Ovary (tissue), 10 donors: ENCODE measurements at places on chromosomes 11 and 22. TPM values are rescaled to one million over a fixed set of nuclear protein-coding genes. Genes with fewer than 3 reads are reported as not detected.

Gene P2RY6
- 0.76 TPM for total RNA-seq

DNA sequence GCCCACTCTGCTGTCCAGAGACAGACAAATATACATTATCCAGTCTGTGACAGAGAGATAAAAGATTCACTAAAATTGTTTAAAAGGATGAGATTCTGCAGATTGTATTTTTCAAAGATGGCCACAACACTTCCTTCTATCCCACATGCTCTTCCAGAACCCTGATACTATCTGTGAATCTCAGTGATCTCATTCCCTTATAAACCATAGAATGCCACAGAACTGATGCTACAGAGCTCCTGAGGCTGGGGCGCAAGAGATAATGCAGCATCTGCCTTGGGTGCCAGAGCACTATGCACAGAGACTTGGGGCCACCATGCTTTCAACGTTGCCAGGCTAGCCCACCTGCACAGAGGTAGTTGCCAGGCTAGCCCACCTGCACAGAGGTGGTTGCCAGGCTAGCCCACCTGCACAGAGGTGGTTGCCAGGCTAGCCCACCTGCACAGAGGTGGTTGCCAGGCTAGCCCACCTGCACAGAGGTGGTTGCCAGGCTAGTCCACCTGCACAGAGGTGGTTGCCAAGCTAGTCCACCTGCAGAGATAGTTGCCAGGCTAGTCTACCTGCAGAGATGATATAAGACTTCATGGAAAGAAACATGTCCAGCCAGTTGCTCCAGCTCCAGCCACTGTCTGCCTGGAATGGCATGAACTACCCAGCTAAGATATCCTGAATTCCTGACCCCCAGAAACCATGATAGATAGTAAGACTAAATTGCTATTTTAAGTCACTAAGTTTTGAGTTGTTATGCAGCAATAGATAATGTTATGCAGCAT lies 17.6 kb upstream of the SEPTIN5 start:
- no peak for DNase-seq
- H3K27me3 ChIP-seq: no peaks in the 10 kb centered on the region

Gene VSTM5
- total RNA-seq: 0.20 TPM

Gene CCDC116
- total RNA-seq: 0.69 TPM

Gene IGLL1
- 0.34 TPM for total RNA-seq

Gene ZNF214
- 6.5 TPM for total RNA-seq

- peak overlapping the region; percentile 82 for H3K4me3 ChIP-seq
- peaks cover 3% of the 10 kb centered on the region for H3K36me3 ChIP-seq
- peak overlapping the region; percentile 91 for H3K27ac ChIP-seq
- no peaks in the 10 kb centered on the region for H3K27me3 ChIP-seq
Measured at GRCh38 chr11:65505466-65506289, 6.8 kb downstream of the MALAT1 start.

Gene SCGB1D4
- not detected for total RNA-seq
